ENCODE measurements at places on chromosomes 11 and 22.

- no peak for DNase-seq
Observed at GRCh38 chr11:116849486-116849885, 12.1 kb upstream of the APOA1 start.

- DNase-seq: no peak
Observed at GRCh38 chr11:24413391-24413790, 83.5 kb upstream of the LUZP2 start.

DNA sequence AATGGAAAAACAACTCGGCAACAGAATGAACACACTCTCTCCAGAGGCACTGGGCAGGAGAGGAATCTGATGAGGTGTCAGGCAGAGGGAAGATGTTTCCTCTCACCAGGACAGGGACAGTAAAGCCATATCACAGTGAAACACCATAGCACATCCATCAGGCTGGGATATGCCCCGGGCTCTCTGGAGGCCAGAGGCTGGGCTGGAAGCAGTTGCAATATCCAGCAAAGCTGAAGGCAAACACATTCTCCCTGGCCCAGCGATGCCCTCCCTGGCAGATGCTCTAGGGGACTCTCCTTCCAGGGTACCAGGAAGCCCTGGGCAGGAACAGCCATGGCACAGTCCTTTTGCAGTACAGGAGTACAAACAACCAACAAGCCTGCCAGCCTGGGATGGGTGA lies 11.1 kb downstream of the RSPH14 start:
- DNase-seq: no peak

DNA sequence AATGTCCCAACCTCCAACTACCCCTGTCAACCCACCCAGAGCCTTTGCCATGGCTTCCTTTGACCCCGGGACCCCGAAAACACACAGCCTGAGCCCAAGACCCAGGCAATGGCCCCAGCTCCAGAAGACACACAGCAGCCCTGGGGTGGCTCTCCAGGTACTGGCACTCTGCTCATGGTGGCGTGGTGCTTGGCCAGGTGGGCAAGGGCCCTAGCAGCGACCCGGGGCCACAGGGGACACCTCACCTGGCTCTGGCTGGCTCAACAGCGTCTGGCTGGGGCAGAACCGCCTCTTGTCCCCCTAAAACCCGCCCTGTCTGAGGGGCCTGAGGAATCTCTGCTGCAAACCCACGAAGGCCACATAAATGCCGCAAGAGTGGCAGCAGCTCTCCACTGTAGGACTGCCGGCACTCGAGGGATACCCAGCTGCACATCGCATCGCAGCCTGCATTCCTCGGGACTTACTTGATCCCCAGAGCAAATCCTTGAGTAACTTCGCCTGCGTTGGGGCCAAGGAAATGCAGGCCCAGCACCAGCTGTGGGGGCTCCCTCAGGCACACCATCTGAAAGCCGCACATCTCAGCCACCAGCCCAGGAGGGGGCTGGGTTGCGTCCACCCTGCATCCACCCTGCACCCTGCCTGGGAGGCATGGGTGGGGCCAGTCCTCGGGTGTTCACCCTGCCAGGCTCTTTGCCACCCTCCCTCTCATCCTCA lies 23.1 kb upstream of the GNB1L start:
- no peak for DNase-seq

DNA sequence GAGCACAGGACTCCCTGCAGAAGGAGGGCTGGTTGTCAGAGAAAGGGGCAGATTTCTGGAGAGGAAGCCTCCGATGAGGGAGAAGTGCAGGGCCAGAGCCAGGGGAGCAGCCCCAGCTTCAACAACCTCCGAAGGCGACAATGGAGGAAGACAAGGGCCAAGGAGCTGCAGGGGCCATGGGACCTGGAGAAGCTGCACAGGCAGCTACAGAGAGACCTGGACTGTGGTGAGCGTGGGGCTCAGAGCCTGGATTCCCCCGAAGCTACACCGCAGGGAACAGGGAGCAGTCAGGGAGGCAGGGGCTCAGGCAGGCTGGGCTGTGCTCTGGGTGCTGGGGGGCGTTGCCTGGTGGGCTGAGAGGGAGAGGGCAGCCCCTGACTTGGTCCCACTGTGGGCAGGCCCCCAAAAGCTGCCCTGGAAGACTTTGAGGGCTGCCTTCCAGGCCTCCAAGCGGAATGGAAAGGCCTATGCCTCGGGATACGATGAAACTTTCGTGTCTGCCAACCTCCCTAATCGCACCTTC lies 2.4 kb downstream of the TSGA10IP start:
- no peak for DNase-seq

DNA sequence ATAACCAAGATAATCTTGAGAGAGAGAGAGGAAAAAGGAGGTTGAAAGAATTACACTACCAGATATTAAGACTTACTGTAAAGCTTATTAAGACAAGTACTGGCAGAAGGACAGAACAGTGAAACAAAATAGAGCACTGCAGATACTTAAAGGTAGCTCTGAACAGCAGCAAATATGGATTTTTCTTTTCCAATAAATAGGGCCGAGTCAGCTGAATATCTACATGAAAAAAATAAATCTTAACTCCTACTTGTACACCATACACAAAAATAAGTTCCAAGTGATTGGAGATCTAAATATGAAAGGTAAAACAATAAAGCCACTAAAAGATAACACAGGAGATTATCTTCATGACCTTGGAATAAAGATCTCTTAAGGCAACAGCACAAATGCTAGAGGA lies 12.4 kb downstream of the THAP12 start:
- DNase-seq: no peak

- DNase-seq: no peak
Observed at GRCh38 chr22:28903080-28903479, 19.7 kb downstream of the ZNRF3 start.

DNA sequence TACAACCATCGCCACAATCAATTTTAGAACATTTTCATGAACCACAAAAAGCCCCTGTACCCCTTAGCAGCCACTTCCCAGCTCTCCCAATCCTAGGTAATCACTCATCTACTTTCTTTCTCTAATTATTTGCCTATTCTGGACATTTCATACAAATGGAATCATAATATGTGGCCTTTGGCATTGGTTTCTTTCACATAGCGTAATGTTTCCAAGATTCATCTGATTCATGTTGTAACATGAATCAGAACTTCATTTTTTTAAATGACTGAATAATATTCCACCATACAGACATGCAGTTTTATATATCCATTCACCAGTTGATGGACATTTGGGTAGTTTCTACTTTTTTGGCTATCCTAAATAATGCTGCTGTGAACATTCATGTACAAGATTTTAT lies 56.2 kb upstream of the RCN1 start:
- no peak for DNase-seq

- DNase-seq: no peak
Observed at GRCh38 chr11:38948392-38948791, 2350.4 kb upstream of the RAG2 start.

- DNase-seq: no peak
Observed at GRCh38 chr11:15113381-15113780, 1.3 kb upstream of the INSC start.

- DNase-seq: no peak
Observed at GRCh38 chr22:22810018-22810427, 77.6 kb upstream of the IGLL5 start.

DNA sequence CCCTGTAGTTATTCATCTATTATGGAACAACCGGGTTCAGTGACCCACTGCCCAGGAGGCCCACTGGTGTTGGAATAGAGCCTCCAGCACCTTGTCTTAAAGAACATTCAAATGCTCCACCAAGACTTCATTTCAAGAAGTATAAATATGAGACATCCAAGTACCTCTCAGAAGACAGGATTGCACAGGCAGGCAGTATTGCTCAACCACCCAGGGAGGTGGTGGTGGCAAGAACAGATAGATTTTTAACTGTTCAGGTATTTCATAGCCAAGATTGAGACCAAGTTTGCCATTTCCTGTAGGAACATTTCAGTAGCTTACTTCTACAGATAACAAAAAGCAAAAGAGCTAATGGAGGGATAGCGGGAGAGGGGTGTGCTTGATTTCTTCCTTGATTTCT lies 78.7 kb downstream of the COMMD9 start:
- no peak for DNase-seq

DNA sequence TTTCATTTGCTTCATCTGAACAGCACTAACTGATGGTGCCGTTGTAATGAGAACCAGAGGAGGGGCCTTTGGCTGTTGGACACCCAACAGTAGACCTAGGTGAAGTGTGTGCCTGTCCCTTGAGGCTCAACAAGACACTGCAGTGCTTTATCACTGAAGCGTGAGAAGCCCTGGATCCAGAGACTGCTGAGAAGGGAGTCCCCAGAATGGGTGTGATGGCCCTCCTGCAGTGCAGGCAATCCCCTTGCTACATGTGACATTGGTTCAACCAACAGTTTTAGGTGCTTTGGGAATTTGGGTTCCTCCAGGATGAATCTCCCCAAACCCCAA lies 125.6 kb downstream of the BRD1 start:
- no peak for DNase-seq

DNA sequence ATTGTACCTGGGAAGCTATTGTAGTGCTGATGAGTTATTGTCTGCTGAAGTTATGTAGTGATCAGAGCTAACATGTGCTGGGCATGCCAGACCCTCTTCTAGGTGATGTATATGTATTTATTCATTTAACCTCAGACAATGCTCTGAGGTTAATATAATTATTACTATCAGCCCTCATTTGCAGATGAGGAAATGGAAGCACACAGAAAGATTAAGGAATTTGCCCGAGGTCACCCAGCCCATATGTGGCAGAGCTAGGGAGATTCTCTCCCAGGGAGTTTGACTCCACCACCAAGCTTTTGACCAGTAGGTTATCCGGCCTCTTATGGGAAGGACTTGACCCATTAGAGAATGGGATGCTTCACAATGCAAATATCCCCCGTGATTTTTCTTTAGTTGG lies 114.2 kb upstream of the NAV2 start:
- no peak for DNase-seq

GRCh38 chr11:2987881-2988861 lies 4.0 kb downstream of the NAP1L4 start:
- DNase-seq: no peak

GRCh38 chr22:42763965-42764480 lies 43.4 kb upstream of the A4GALT start:
- no peak for DNase-seq

DNA sequence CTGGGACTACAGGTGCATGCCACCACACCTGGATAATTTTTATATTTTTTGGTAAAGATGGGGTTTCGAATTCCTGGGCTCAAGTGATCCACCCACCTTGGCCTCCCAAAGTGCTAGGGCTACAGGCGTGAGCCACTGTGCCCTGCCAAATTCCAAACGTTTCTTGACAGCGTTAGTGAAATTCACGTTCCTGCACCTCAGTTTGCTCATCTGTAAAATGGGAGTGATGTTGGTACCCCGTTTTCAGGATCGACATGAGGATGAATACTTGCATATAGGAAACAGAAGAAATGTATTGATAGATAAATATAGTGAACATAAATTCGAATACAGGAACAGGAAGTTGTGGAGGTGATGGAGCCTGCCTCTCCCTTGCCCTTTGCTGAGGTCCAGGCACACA lies 10.2 kb upstream of the LTO1 start:
- DNase-seq: no peak

DNA sequence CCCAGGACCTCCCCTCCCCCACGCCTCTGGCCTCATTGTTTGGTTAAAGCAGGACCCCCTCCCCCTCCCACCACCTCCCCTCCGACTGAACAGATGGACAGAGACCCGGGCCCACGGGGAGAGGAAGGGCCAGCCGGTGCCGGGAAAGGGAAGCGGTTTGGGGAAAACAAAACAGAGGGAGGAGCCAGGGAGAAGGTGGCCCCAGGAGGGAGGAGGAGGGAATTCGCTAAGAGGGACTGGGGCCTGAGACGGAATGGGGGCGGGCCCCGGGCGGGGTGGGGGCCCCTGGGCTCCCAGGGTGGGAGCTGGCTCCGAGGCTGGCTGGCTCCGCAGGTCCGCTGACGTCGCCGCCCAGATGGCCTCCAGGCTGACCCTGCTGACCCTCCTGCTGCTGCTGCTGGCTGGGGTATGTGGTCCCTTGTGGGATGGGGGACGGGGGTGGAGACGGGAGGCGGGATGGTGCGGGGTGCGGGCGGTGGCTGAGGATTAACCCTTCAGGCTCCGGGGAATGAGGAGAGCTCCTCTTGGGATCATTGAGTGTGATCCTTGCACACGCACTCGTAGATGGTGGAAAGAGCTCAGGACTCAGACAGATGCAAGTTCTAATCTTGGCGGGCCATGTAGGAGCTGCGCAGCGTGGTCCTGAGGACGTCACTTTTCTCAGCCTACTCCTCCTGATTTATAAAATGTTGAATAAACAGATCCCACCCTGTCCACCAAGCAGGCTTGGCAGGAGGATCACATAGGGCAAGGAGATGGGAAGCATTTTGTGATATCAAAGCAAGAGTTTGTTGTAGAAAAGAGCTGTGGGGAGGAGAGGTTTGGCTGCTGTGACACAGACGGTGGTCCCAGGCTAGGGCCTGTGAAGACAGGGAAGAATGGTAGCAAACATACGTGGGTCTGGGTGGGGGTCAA lies 688 bp downstream of the SERPING1 start:
- DNase-seq: no peak

GRCh38 chr11:126214841-126215240 lies 3.3 kb downstream of the FAM118B start:
- no peak for DNase-seq

DNA sequence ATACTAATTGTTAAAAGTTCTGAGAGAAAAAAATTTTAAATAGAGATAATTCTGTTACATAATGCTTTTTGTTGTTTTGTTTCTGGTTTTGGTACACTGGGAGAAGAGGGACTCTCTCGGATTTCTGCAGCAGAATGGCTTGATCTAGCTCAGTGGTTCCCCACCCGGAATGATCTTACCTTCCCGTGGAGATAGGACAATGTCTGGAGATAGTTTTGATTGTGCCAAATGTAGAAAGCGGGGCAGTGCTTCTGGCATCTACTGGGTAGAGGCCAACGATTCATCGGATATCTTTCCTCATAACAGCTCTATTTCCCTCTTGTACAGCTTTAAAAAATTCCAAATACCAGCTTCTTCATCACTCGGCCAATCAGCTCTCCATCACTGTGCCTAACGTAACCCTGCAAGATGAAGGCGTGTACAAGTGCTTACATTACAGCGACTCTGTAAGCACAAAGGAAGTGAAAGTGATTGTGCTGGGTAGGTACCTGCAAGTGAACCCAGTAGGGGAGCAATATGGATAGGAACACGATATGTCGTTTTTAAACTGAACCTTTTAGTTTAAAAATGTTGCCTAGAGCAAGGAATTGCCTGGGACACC lies 13.2 kb downstream of the CRTAM start:
- DNase-seq: no peak

- DNase-seq: no peak
Observed at GRCh38 chr11:44621784-44622183, 56.3 kb downstream of the CD82 start.

DNA sequence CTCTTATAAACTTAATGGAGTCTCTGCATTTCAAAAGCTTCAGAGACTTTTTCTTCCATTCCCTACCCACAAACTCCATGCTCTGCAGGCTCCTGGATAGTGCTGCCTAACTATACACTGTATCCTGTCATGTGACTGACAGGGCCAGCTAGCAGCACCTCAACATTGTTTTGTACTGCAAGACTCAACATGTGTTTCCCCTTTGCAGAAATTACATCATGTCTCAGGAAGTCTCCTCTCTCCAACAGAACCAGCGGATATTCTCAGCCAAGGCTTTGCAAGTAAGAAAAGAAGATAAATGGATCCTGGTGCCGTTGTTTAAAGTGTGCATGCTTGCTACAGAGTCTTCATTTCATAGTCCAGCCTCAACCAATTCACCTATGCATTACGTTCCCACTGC lies 164.0 kb upstream of the UBASH3B start:
- DNase-seq: no peak

GRCh38 chr22:28051787-28052356 lies 132.8 kb upstream of the PITPNB start:
- DNase-seq: peak; percentile 36

- no peak for DNase-seq
Observed at GRCh38 chr11:86117712-86118063, 48.8 kb upstream of the PICALM start.

- no peak for DNase-seq
Observed at GRCh38 chr11:83027794-83028193, 43.9 kb downstream of the RAB30 start.

All from NCI-H748 treated with DMSO at 0.1 percent for 48 hours (cell line).